IPS DF 19.7 (cell line): ENCODE measurements at places on chromosomes 11 and 22.

DNA sequence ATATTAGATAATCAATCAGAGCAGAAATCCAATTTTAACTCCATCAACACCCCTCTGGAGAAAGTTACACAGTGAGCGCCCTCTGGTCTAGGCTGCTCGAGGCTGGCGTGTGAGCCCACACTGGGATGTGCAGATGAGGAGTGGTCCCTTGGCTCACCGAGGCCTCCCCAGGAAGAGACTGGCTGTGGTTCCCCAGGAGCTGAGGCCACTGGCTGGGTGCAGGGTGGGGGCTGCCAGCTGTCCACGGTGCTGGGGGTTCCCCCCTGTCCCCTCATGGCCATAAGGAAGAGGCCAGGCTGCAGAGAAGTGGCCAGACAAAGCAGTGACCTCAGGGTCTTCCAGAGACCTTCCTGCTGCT, 750.7 kb downstream of the BRD1 start:
- DNase-seq: no peak

DNA sequence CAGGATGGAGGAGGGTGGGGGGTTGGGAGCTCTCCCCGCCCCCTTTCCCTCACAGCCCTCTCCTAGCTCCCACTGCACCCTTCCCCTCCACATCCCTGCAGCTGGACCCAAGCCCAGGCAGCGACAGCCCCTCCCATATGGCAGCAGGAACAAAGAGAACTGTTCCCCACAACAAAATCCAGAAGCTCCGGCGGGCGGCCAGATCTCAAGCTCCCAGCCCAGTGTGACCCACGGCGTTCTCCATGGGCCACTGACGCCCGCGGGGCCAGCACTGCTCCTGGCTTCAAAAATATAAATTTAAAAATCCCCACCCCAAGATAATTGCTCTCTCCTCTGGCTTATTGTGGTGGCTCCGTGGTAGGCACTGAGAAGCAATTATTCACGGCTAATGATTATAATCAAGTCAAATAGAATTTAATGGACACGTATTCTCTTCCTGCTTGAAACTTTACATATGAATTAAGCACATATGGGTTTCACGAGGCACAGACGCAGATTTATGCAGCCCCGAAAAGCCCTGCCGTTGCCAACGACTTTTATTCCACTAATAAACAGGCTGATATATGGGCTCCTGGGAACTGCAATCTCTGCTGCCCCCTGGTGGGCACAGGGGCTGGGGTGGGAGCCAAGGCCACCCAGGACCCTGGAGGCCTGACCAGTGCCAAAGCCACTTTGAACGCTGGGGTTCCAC, 17.5 kb downstream of the MACROD1 start:
- no peak for DNase-seq

DNA sequence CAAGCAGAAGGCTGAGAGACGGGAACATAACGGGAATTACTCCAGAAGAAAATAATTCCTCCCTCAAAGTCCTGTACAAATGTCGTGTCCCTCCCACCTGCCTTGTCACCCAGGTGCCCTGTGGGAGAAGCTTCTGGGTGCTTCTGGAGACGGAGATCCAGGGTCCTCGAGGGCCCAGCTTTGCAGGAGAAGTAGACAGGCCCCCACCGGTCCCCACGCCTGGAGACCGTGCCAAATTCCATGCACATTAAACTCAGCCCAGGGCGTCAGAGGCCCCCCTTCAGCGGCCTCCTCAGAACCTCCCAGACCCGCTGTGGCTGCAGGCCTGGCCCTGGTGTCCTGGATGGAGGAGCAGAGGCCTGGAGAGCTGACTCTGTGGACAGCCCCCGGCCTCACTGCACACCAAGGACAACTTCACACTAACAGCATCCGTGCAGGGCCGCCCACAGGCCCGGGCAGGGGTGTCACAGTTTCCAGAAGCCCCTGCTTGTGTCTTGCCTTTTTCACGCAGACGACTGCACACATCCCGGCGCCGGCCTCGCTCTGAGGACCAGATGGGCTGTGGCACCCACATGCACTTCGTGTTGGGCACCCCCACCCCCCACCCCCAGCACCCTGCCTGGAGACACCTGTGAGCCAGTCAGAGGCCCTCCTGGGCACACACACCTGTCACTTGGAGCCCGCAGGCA, 734.3 kb downstream of the BRD1 start:
- DNase-seq: no peak

- no peak for DNase-seq
Measured at GRCh38 chr22:17143826-17144225, 15.3 kb downstream of the HDHD5 start.

- no peak for DNase-seq
Measured at GRCh38 chr11:113632981-113633380, 73.1 kb downstream of the TMPRSS5 start.

- no peak for DNase-seq
Measured at GRCh38 chr22:28139961-28140360, 220.9 kb upstream of the PITPNB start.

DNA sequence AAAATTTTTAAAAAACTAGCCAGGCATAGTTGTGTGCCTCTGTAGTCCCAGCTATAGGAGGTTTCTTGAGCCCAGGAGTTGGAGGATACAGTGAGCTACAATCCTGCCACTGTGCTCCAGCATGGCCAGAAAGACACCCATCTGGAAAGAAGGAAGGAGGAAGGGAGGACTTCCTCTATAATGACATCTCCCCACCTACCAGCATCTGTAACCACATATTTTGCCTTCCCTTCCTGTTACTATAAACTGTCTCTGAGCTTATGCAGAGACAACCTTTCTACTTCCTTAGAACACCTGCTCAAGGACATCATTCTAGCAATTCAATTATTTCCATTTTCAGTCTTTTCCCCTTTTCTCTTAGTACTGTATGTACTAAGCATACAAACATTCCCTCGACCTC, 2.2 kb upstream of the NUP160 start:
- no peak for DNase-seq

- no peak for DNase-seq
Measured at GRCh38 chr11:26944866-26945664, 48.8 kb upstream of the FIBIN start.

- DNase-seq: no peak
Measured at GRCh38 chr22:49847751-49848689, 5.6 kb upstream of the ZBED4 start.

DNA sequence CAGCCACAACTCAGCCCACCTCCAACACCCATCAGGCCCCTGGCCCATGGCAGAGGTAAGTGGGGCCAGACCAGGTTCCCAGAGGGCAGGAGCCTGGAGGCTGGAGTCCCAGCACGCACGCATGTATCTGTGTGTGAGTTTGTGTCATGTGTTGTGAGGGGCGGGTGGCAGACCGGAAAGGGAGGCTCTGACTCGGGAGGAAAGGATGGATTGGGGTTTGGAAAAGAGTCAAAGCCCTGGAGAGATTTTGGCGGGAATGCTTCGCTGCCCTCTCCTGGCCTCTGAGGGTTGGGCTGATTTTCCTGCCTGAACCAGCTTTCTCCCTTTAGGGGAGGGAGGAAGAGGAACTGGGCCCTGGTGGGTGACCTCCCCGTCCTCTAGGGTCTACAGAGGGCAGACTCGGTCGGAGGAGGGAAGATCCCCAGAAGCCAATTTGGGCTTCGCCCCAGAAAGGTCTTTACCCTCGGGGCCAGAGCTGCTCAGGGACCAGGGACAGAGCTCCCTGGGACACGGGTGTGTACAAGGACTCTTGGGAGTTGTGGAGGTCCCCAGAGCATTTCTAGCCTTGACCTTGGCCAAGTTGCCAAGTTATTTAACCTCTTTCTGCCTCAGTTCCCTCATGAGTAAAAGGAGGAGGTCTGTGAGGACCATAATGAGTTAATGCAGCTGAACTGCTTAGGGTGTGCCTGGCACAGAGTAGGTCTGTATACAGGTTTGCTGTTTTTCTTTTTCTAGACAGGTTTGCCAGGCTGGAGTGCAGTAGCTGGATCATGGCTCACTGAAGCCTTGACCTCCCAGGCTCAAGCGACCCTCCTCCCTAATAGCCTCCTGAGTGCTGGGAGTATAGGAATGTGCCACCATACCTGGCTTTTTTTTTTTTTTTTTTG, 6.9 kb downstream of the C11orf68 start:
- no peak for DNase-seq

DNA sequence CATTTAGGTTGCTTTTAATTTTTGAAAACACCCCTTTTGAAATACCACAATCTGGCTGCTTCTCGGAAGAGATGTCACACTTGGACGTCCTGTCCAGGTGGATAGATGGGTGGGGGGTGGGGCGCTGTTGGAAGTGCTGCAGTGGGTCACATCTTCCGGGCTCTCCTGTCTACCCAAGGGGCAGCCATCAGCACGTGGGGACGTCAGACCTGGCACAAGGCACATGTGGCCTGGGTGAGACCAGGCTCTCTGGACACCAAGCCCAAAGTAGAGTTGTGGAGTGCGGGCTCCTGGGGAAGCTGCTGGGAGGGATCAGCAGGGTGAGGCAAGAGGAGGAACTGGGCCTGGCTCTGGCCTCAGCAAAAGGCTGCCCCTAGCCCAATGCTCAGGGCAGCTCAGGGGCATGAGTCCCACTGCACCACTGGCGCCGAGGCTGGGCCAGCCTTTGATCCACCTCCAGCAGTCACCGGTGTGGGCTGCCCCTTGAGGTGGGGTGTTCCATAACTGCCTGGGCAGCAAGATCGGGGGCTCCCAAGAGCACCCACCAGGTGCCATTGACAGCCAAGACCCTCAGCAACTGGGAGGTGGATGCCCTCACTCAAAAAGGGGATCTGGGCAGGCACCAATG, 68.6 kb upstream of the CCND1 start:
- no peak for DNase-seq
